Esophagus squamous epithelium (tissue), 5 donors: ENCODE measurements at places on chromosomes 12 and 14.

DNA sequence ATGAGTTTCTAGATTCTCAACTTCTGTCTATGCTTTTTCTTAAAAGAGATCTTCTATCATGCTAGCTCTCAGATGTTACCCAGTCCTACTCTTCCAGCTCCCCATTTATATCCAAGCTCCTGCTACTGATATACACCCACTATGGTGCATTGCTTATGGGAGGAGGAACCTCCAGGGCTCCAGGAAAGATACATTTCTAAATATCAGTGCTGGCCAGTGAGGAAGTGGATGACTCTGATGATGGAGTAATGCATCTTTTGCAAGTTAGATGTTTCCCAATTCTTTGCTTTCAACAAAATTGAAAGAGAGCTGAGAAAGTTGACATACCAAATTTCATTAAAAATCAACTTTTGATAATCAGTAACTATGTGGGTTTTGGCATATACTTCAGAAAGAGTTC is 105.7 kb upstream of the RESF1 start:
- no peak for DNase-seq

DNA sequence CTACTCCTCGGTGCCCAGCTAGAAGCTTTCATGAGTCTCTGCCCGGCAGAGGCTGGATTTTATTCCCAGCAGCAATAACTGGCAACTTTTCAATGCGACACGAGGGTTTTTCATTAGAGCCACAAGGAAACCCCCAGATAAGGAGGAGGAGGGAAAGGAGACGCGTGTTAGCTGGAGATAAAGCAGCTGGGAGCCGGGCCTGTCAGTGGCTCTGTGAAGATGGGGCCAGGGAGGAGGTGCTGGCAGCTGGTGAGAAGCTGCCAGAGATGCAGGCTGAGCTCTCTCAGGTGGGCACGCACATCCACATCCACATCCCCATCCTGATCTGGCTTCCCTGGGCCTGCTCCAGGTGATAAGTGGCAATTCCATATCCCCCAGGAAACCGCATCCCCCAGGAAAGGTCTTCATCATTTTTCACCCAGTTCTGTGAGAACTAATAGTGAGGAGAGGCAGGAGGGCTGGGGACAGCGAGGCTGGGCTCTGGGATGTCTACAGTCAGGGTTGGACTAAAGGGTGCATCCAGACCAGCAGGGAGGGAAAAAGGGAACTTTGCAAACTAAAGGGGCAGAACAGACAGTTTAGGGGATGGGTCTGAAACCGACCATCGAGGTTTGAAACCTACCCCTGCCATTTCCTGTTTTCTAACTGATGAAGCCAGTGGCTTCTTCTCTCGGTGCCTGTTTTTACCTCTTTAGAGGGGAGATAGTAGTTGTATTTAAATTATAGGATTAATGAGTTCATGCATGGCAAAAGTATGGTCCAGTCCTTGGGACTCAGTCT is 413.2 kb downstream of the DPF3 start:
- DNase-seq, result no peak

DNA sequence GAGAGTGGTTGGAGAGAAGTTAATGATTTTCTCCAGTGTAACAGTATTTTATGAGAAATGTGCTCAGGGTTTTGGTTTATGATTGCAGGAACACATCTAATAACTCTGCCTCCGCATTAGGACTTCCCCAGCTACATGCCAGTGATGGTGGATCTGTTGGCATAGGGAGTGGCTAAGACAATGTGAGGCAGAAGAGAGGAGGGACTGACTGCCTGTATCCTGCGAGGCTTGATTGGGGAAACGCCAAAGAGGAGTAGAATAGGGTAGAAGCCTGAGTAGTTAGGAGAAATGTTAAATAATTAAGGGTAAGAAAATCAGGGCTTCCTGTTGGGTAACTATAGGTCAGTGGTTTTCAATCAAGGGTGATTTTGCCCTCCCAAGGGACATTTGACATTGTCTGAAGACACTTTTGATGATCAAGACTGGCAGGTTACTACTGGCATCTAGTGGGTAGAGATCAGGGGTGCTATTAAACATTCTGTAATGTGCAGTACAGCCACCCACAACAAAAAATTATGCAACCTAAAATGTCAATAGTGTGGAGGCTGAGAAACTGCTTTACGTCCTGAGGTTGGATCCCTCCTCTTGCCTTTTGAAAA is 12.8 kb downstream of the TDG start:
- no peak for DNase-seq

DNA sequence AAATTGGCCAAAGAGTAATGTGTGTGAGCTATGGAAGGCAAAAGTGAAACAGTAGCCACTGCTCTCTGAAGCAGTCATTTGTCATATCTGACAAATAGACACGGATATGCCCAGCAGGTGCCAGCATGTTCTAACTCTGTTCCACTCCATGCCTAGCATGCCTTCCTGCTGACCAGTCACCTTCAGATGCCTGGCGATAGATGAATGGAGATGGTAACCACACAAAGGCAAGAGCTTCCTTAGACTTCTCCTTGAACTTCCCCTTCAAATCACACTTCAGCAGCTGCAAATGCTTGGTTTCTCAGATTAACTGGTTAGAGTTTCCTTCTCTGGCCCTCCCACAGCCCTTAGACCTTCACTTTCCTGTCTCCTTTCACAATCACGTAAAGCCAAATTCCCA is 429.9 kb downstream of the DAD1 start:
- DNase-seq, result no peak

- no peak for DNase-seq
Observed at GRCh38 chr12:57893431-57894353, 47.2 kb upstream of the CTDSP2 start.

- DNase-seq, result no peak
Observed at GRCh38 chr14:69999261-69999674, 120.1 kb downstream of the SMOC1 start.

DNA sequence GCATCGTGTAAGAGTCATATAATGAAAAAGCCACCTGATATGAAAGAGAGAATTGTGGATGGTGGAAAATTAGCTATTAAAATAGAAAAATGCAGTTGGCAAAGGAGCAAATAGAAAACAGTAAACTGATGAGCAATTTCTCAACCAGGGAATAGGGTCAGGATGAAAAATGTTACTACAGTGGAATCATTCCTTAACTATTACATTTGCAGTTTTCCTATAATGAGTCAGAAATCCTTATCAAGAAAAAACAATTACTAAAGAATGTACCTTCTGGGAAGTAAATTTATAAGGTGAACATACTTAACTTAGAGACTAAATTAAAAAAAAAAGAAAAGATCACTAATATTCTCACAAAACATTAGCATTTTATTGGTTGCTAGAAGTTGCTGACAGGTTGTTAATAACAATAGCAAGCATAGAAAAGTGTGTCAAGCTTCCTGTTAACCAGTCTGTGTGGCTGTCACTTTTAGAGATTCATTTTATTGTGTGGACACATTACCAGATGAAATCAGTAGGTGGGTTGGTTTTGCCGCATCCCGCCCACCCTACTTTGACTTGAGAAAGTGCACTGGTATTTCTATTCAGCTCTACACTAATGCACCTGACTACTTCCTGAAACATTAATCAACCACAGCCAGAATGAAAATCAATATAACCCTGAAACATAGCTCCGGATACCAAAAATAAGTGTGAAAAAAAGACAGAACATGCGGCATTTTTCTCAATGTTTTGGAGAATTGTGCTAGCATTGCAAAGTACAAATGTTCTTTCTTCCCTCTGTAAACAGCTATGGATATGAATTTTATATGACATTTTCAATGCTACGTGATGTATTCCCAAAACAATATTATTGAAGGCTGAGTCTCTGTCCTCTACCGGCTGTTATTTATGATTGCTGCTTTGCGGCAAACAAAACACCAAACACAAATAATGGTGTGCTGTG is 576.7 kb downstream of the SLC16A7 start:
- DNase-seq, result no peak

GRCh38 chr12:110200124-110200417 is 75.9 kb downstream of the IFT81 start:
- no peak for DNase-seq

DNA sequence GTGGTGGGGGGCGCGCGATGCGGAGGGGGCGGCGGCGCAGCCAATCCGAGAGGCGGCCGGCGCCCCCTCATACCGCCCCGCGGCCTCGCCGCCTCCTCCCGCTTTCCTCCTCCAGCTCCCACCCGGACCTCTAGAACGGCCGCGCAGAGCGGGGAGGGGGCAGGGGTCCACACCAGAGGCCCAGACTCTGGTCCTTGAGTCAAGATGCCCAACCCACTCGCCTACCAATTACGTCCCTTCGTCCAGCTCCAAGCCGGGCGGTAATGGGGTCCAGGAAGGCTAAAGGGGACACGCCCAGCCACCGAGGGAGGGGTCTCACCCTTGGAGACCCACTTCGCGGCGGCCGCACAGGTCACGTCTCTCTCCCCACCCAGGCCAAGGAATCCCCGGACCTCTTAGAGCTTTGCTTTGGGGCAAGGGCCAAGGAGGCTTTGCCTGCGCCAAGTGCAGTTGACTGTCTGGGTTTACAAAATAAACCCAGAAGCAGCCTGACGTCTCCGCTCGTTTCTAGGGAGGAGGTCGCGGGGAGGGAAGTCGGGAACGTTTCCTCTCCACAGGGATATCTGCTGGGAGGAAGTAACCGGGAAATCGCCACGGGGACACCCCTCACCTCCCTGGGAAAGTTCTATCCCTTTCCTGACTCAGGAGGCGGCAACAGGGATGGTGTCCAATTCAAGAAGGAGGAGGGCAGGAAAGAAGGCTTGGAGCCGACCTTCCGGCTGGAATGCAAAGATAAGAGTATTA is 394 bp upstream of the AMIGO2 start:
- DNase-seq, result no peak

- DNase-seq, result no peak
Observed at GRCh38 chr14:74557691-74558090, 54.3 kb downstream of the LTBP2 start.

GRCh38 chr12:63042646-63043045 is 107.7 kb upstream of the PPM1H start:
- DNase-seq, result no peak

GRCh38 chr12:68235576-68235975 is 10.0 kb upstream of the IL26 start:
- DNase-seq, result no peak

DNA sequence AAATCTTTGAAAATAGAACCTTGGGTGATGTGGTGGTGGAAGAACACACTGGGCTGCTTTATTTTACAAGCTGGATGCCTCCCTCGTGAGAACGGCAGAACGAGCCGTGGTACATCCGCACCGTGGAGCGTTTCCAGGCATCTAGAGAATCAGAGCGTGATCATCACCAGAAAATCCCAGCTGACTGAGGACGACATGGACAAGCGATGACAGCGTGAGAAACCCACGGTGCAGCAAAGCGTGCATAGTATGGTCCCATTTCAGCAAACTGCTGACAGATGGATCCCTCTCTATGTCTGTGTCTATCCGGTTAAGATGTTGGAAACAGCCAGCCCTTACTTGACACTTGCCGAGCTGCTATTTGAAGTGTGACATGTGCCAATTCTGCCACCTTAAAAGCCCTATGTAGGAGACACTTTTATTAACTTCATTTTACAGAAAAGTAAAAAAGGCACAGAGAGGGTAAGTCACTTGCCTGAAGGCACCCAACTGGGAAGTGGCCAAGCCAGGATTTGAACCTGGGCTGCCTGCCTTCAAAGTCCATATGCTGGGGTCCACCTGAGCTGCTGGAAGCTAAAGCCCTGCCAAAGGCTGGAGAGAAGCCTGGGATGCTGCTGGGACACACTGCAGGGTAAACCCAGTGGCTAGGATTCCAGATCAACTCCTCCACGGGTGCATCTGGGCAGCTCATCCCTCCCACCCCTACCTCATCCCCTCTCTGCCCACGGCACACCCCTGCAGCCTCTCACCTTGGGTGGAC is 14.9 kb downstream of the SCARB1 start:
- DNase-seq, result no peak

DNA sequence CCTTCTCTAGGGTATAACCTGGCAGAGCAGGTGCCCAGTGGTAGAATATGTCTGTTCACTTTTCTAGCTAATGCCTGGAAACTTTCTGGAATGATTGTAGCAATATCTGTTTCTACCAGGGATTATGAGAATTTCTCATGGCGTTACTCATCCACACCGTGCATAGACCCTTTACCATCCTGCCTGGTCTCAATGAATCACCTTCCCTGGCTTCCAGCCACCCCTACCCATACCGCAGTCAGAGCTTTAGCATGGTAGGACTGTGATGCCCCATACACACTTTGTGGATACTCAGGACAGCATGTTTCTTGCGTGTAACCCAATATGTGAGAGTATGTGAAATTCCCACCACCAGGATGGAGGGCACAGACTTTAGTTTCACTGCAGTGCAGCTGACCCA is 45.4 kb downstream of the TUNAR start:
- DNase-seq, result no peak

- DNase-seq, result no peak
Observed at GRCh38 chr12:96326628-96327227, 73.5 kb downstream of the CDK17 start.

DNA sequence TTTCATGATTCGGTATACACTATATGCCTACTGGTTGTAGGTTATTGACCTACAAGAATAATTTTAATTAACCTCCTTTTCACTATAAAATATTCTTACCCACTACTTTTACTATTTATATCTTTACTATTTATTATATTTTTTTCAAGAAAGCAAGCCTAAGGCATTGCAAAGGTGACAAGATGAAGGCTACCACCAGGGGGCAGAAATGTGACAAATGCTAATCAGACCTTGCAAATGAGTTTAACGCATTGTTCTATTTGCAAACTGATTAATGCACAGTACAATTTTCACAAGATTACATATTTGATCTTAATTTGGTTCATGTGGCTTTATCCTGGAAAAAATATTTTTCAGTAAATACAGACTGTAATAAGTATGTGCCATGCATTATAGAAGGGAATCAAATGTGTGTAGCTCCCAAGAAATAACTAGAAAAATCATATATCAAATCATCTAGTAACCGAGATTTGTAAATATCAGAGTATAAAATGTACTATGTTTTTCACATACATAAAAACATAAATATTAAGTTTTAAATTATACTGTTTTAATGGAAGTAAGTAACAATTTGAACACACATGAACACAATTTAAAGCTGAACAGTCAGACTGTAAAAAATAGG is 107.0 kb downstream of the ADAMTS20 start:
- DNase-seq, result no peak

DNA sequence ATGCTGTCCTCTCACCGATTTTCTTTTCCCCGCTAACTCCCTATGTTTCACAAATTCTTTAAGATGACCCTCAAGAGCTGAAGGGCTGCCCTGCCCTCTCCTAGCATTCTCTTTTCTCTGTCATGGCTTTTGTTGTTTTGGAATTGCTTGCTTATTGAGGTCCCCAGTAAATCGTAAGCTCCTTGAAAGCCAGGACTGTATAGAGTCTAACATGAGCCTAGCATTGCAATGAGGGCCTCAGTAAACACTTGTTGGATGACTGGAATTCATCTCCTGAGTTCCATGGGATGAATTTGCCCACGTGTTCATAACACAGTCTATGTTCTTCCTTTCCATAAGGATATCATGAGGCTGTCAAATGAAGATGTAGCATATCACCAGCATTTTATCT is 92.2 kb downstream of the APAF1 start:
- no peak for DNase-seq

GRCh38 chr12:1857086-1857485 is 36.7 kb downstream of the LRTM2 start:
- DNase-seq, result no peak

GRCh38 chr12:47207829-47208248 is 128.1 kb upstream of the AMIGO2 start:
- DNase-seq, result no peak

- DNase-seq, result no peak
Observed at GRCh38 chr12:5071496-5071895, 27.8 kb downstream of the KCNA5 start.

- no peak for DNase-seq
Observed at GRCh38 chr14:100577321-100577985, 9.8 kb downstream of the BEGAIN start.
